AG04449 (cell line): ENCODE measurements at places on chromosomes 4 and X.

GRCh38 chrX:39017716-39018115 is 216.5 kb downstream of the MID1IP1 start:
- DNase-seq, result no peak

DNA sequence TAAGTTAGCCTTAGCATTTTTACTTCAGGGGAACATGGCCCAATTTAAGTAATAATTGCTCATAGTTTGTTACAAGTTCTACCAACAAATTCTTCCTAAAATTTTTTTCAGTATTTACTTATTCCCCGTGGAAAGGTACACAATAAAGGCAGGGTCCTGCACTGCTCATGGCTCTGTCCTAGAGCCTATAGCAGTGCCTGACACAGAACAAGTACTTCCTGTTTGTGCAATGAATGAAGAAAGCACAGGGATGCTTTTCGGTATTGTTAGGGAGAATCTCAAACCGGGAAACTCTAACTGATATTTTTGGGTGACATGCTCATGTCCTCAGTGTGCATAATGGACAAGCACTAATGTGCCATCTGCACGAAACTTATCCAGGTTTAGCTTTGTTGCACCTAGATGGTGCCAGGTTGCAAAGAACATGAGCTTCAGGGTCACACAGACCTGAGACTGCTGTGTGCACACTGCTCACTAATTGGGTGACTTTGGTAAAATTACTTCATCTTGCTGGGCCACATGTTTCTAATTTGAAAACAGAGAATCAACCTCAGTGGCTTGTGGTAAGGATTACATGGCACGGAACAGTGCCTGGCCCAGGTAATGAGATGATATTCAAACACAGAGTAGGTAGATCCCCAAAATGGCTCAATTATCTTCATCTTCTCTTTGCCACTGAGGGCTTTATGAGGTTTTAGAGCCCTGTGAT is 175.8 kb upstream of the NPY2R start:
- DNase-seq, result no peak

DNA sequence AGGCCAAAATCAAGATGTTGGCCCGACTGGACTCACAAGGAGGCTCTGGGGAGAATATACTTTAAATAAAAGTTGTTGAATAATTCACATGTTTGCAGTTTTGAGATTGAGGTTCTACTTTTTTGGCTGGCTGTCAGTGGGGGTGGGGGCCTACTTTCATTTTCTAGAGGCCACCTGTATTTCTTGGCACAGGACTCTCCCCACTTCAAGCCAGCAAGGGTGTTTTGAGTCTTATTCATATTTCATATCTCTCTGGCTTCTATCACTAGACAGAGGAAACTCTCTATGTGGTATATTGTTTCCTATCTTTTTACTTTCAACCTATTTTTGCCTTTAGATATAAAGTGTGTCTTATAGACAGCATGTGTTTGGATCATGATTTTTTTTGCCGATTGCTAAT is 266.4 kb downstream of the PRR32 start:
- no peak for DNase-seq

GRCh38 chr4:8287343-8288280 is 18.1 kb downstream of the HTRA3 start:
- DNase-seq, result no peak

- DNase-seq, result no peak
Observed at GRCh38 chrX:106897259-106897658, 5.9 kb downstream of the RIPPLY1 start.

DNA sequence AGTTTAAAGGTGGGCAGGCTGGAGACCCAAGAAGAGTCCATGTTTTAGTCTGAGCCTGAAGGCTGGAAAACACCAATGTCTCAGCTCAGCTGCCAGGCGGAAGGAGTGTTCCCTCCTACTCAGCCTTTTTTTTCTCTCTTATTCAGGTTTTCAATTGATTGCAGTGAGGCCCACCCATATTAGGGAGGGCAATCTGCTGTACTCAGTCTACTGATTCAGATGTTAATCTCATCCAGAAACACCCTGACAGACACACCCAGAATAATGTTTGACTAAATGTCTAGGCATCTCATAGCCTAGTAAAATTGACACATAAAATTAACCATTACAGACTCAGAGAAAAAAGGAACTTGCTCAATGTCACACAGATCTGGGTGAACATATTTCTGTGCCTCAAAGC is 347.1 kb downstream of the GBA3 start:
- no peak for DNase-seq

DNA sequence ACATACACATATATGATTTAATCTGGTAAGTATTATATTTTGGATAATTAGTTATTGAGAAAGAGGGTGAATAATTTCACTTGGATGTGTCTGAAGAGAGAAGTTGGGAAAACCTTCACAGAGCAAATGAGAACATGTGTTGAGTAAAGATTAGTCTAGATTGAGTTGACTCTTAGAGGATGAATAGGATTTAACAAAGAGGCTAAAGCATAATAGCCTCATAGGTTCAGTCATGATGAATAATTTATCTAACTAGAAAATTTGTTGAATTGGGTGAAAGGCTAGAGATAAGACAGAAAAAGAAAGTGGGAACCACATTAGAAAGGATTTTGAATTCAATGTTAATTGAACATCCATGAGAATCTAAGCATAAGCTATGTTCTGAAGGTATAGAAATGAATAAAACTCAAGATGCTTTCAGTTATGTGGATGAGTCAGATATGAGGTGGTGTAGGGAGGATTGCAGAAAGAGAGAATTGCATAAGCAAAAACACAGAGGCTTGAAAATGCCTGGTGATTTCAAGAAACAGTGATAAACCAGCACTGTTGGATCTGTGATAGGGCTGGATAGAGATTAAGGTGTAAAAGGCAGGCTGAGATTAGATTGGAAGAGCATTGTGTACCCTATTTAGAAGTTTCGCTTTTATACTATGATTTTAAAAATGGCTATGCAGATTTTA is 207.6 kb upstream of the NR3C2 start:
- DNase-seq, result no peak

DNA sequence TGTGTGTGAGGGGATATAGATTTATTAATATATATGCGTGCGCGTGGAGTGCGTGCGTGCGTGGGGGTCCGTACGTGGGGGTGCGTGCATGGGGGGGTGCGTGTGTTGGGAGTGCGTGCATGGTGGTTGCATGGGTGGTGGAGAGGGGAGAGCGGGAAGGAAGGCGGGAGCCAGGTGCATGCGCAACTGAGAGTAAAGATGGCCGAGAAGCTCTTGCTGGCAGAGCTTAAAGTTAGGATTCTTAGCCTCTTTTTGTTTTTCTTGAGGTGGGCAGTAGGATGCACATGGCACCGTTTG is 45.8 kb downstream of the TEX13B start:
- no peak for DNase-seq

DNA sequence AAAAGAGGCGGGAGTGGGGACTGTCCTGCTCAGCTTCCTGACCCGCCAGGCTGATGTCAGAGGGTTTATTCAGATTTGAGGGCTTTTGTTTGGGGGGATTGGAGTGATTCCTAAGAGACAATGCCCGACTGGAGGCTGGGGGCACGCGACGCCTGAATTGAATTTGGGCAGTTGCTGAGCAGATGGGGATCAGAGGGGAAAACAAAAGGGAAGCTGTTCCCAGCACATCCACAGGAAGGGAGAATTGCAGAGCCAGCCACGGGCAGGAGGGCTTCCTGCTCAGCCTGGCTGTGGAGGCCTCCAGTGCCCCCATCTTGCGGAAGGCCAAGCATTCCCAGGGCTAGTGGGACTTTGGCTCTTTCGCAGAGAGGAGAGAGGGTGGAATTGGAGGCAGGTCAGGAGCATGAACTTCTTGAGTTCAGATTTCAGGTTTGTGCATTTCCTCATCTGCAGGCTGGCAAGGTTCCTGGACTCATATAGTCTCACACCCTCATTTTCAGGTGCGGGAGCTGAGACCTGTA is 162.8 kb downstream of the NHS start:
- no peak for DNase-seq

DNA sequence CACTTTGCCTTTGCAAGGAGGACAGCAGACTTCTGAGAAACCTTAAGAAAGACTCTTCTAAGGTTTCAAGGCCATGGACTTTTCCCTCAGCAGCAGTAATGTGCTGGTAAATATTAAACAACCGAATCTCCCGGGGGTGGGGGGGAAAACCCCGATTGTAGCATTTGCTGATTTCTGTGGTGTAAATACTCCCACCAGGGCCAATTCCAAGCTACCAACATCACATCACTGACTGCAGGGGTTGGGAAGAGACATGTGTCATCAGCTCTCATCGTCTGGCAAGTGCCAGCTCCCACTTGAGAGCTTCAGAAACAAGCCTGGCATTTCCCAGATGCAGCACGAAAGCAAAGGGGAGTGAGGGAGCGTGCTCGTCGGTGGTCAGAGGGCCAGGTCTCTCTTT is 101.2 kb downstream of the BCOR start:
- no peak for DNase-seq

DNA sequence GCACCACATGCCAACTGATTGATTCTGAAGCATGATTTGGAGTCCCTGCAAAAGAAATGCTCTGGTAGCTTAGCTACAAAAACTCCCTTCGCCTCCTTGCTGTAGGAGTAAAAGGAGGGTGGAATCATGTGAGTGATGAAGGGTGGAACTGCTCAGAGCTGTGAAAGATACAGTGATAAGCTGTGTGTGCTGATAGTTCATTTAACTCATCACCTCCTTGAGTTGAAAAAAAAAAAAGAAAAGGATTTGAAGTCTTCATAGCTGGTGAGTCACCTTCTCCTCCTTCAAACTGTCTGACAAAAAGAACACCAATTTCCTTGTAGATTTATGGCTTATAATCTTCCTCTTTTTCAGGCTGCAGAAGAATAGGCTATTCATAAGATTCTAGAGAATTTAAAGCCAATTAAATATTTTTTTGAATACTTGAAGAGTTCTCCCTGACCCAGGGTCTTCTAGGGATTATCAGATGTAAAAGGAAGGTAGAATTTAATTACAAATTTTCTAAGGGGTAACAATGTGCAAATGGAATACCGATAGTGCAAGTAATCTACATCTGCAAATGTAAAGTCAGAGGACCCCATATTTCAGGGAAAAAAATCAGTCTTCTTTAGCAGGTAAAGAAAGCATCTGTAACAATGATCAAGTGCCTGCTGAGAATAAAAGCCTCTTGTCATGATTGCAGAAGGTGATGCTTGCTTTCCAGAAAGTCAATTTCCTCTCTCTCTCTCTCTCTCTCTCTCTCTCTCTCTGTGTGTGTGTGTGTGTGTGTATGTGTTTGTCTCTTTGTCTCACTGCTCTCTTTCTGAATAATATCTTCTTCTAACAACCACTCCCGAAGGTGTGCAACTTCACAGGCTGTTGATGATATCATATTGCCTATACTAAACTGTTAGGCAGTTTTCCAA is 208.8 kb upstream of the VEGFC start:
- no peak for DNase-seq

GRCh38 chrX:43386875-43387274 is 269.2 kb upstream of the MAOA start:
- DNase-seq, result no peak

DNA sequence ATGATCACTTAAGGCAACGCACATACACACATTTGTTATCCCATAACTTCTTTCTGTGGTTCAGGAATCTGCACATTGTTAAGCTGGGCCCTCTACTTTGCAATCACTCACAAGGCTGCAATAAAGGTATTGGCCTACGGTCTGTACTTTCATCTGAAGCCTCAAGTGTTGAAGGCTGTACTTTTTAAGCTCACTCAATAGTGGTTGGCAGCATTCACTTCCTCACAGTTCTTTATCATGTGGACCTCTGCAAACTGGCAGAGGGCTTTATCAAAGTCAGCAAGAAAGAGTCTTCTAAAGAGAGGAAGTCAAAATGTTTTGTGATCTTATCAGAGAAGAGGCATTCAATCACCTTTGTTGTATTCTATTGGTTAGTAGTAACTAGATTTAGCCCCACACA is 301.4 kb upstream of the EPHA5 start:
- no peak for DNase-seq

GRCh38 chr4:40183615-40184411 is 13.0 kb upstream of the RHOH start:
- no peak for DNase-seq

GRCh38 chrX:124395145-124395880 is 49.0 kb downstream of the SH2D1A start:
- DNase-seq, result no peak

- no peak for DNase-seq
Observed at GRCh38 chrX:149504226-149504914, 736 bp downstream of the IDS start.

DNA sequence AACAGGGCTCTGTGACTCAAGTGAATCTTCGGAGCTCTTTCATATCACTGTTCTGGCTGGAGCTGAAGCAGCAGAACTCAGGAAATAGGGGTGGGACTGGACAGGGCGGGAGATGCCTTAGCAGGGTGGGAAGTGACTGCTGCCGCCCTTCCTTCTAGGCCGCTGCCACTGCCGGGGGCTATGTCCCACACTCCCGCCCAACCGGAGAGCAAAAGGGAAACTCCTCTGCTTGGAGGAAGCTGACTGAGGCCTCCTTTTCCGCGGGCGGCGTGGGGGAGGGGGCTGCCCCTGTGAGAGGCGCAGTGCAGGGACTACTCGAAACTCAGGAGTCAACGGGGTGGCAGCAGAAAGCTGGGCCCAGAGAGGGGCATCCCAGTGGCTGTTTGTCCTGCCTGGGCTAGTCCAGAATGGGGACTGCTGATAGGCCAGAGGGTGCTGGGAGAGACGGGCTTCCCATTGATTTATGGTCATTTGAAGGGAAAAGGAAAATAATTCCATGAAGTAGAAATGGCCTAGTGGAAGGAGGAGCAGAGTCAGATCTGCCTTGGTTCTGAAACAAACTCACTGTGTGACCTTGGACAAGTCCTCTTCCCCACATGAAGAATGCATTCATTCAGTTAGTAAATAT is 36.9 kb downstream of the STARD8 start:
- DNase-seq, result no peak

DNA sequence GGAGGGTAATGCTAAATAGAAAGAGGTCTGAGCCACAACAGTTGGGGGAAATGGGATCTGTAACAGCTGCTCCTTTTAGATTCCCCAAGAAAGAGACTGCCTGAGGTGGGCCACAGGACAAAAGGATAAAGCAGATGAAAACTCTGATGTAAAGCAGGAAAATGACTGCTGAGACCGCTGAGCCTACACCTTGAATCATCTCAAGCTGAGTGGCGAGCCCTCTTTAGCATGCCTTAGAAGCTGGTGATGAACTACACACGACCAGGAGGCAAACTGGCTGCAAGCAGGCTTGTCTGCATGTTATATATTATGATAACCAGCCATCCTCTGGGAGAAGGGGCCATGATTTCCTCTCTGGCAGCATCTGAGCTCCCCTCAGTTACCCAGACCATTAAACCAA is 88.4 kb downstream of the TTC29 start:
- DNase-seq, result no peak

DNA sequence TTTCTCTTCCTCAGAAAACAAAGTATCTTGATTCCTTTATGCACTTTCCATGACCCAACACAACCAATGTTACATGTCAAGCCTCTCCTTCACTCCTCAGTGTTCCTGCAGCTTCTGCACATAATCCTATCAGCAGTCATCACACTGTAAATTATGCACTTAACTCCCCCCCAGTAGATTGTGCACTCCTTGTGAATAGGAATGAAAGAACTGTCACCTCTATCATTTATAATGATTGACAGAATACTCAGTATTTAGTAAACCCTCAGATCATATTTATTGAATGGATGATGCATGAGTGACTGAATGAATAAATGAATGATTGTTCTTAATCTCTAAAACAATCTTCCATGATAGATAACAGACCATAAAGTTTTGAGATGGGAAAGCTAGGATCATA is 253.3 kb downstream of the HS3ST1 start:
- no peak for DNase-seq
